ENCODE measurements at places on chromosomes 5 and 9.
A peak's percentile ranks its signal among the peaks of the same experiment; 100 is the strongest.

- DNase-seq = no peak
Measured at GRCh38 chr9:115498303-115498702, 380.3 kb upstream of the TNC start.

GRCh38 chr5:150353032-150353675, 4.3 kb upstream of the TCOF1 start:
- DNase-seq = no peak

DNA sequence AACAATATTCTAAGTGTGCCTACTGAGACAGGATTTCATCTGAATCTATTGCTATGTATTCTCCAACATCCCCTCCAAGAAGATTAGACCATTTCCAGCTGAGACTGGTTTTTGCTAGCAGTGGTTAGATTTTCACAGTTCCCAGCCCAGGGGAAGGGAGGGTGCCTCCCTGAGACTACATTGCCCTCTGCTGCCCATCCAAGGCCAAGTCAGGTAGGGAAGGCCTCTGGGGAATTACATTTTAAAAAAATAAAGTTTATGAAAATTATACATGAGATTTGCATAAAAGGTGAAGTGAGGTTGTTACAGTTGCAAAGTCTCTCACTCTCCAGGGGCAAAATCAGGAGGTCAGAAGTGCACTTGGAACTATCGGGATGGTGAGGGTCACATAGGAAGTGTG, 28.0 kb upstream of the SYK start:
- DNase-seq = peak; percentile 8

DNA sequence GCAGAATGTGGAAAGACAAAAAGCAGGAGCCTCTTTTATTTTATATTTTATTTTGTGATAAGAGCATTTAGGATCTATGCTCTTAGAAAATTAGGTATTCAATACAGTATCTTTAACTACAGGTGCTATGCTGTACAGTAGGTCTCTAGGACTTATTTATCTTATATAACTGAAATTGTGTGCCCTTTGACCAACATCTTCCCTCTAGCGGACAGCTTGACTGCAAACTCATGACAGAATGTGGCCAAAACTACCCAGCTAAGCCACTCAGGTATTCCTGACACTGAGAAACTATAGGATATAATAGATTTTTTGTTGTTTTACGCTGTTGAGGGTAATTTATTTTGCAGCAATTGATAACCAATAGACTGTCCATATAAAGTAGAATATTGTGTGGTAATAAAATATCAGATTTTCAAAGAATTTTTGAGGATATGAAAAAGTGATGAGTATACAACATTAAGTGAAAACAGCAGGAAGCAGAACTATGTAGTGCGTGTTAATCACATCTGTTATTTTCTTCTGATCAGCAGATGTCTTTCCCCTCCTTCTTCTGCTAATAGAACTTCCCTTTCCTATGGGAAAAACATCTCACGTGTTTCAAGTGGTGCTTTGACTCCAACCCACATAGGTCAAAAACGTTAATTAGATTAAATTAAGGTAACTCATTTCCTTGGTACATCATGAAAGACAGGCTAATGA, 69.9 kb upstream of the SELENOP start:
- no peak for DNase-seq

- DNase-seq = no peak
Measured at GRCh38 chr9:128505414-128505765, 871 bp downstream of the GLE1 start.

DNA sequence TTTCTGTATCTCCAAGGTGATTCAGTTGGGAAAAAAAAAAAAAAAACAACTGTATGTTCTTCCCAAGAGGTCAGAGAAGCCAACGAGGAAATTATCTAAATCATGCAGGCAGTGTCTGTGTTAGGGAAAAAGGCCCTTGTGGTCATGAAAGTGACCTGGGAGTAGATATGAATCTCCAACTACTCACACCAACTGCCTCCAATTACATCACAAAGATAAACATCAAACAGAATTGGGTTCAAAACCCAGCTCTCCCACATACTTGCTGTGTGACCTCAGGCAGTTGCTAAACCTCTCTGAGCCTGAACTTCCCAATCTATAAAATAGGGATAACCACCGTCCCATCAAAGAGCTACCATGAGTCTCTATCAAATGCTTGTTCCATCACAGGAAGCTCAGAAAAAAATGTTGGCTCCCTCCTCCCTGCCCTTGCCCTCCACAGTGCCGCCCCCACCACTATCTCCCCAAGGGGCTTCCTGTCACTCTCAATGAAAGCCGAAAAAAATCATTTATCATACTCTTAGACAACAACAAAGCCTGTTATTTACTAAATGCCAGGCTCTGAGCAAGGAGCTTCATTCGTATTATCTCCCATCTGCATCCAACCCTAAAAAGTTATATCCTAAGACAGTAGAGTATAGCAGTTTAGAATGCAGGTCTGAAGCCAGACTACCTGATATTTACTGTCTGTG, 42.9 kb downstream of the CDK5RAP2 start:
- no peak for DNase-seq

- peak; percentile 13 for DNase-seq
Measured at GRCh38 chr5:80308526-80308925, 11.3 kb upstream of the SPZ1 start.

DNA sequence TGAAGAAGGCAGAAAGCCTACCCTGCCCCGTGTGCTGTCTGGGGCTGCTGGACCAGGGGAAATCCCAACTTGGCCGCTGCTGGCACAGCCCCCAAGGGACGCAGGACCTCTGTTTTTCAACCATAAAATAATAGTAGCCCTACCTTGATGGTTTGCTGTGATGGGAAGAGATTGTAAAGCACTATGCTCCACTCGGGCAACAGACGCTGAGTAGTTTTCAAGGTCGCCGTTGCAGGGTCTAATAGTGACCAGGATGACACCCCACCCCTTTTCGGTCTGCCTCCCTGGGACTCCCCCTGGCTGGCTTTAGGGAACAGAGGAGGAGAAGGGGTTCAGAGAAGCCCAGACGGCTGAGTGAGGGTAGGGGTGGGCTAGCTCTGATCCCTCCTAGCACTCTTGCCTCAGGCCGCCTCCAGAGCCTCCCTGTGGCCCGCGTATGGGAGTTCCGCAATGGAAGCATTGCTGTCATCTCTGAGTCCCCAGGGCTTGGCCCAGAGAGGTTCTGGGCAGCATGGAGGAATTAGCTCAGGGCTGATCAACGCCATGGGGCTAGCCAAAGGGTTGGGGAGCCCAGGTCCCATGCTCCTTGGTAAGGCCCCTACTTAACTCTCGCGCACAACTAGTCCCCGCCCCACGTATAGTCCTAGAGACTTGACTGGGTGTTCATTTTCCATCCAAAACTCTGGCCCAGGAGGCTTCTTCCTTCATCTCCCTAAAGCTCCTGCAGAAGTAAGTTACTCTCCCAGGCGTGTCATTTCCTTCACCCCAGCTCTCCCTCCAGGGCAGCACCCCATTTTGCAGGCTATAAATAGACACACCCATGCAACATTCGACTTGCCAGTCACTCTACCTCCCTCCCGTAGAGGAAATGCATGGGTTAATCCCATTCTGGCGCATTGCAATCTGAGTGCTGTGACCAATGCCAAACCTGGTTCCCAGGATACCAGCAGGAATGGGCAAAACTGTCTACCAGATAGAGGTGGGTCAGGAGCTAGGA, 1.1 kb upstream of the IRF1 start:
- no peak for DNase-seq

GRCh38 chr9:116870566-116870965, 183.5 kb downstream of the TRIM32 start:
- peak; percentile 42 for DNase-seq

DNA sequence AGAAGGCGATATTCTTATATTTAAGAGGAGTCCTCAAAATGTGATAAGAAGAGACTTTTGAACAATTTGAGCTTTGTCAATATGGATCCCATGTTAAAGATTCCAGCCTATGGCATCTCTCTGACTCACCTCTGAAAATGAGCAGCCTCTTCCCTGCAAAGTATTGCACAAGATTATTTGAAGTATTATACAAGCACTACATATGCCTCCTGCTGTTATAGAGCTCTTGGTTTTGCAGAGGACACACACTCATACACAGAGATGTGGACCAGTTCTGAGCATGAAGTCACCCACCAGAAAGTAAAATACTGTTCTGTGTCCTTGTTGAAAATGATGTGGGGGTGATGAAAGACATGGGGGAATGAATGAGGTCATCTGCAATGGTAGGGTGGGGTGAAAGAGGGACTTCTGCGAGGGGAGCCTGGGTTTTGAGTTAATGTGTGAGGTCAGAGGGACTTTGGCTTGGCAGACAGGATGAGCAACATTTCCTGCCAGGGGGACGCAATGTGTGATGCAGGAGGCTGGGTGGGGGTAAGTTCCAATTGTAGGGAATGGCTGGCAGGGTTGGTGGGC, 25.8 kb downstream of the FBXL7 start:
- no peak for DNase-seq

DNA sequence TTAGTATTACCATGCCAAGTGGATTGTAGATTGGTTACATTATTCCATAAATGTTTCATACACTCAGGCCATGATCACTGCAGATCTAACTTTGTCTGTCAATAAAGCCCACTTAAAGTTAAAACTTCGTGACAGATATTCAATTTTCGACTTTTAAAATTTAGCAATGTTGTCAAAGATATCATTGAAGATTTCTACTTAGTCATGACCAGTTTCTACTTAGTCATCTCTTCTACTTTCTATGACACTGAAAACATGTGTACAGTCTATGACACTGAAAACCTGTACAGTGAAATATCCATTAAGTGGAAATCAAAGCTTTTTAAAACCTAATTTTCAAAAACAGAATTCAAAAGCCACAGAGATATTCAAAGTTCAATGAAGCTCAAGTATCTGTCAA, 258.2 kb downstream of the MCTP1 start:
- no peak for DNase-seq

DNA sequence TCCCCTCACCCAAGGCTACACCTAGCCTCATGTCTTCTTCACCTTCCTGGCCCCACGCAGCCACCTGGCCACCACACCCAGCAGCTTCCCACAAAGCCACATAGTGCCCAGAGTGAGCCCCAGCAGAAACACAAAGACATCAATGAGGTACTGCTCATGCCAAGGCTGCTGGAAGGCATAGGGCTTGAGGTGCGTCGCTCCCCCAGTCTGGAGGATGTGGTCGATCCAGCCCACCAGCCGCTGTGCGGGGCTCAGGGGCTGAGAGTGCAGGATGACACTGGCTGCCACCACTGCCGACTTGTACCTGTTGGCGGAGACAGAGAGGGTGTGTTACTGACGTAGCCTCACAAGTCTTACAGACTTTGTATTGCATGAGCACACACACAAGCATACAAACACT, 15.8 kb upstream of the CAPSL start:
- no peak for DNase-seq

GRCh38 chr5:180820788-180821321, 18.2 kb upstream of the MGAT1 start:
- no peak for DNase-seq

- no peak for DNase-seq
Measured at GRCh38 chr9:16879416-16879815, 8.9 kb upstream of the BNC2 start.

GRCh38 chr5:42242210-42242609, 181.0 kb upstream of the GHR start:
- DNase-seq = no peak

GRCh38 chr9:102456562-102456961, 538.6 kb upstream of the CYLC2 start:
- DNase-seq = no peak

GRCh38 chr5:163772241-163772640, 266.8 kb downstream of the MAT2B start:
- no peak for DNase-seq

DNA sequence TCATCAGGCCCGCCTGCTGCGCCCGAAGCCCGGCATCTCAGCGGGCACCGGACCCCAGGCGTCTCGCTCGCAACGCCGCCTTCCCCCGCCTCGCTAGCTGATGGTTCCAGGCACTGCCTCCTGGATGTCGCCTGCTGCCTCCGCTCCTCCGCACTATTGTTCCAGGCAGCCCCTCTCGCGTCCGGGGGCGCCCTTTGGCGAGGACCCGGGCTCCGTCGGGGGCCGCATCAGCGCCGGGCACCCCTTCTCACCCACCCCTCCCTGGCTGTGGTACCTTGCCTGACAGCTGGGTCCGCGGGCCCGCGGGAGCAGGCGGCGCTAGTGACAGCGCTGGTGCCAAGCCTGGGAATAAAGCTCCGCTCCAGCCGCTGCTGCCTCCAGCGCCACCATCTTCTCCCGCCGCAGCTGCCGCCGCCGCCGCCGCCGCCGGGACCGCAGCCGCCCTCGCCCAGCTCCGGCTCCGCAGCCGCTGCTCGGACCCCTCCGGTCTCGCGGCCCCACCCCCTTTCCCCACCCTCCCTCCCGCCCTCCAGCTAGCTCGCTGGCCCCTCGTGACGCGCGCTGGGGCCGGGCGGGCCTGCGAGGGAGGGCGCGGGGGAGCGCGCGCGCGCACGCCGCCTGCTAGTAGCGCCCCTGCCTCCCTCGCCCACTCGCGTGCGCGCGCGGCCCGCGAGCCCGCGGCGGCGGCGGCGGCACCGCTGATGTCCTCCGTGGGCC, at the start of gene APBA1:
Gene APBA1 (minus strand): TSS at position 493 of the 717 bp plus-strand sequence.
- peak; percentile 71 for DNase-seq

DNA sequence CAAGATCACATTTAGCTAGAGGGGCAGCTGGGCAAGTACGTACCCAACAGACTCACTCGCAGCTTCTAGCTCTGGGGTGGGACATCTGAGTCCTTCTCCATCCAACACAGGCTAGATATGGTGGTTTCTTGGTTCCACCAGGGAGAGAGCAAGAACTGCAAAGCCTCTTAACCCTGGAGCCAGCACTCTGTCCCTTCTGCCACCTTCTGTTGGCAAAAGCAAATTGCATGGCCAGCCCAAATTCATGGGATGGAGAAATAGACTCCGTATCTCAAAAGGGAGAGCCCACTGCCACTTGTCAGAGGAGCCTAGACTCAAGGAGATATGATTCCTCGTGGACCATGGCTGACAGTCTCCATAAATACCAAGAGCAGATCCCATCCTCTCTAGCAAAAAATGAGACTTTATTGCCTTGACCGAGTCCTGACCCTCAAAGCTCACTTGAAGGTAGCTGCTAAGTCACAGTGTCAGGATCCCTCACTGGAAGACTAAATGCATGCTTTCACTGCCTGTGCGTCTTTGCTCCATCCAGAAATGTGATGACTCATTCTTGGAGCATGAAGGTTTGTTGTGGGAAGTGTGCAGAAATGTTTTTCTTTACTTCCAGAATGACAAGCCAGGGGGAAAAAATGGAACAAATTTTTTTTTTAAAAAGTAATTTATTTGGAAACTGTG, 28.8 kb upstream of the ROR2 start:
- DNase-seq = peak; percentile 14

DNA sequence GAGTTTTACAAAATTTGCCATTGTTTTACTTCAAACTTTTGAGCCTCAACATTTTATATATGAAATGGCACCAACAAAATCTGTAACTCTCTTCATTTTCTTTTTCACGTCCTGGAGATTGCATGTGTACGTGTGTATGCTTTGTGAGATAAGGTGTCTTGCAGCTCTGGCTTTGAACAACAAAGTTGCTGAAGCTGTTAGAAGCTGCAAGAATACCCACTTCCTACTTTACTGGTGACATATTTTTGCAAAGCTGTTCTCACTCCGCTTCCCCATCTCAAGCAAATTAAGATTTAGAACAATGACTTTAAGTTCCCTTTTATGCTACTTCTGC, 41.8 kb downstream of the FYB1 start:
- DNase-seq = no peak

- DNase-seq = no peak
Measured at GRCh38 chr9:132440735-132441134, 30.7 kb downstream of the CFAP77 start.

- DNase-seq = no peak
Measured at GRCh38 chr9:111604054-111604615, 4.7 kb upstream of the PTGR1 start.

- no peak for DNase-seq
Measured at GRCh38 chr5:79873187-79873586, 117.9 kb downstream of the MTX3 start.

GRCh38 chr9:121217609-121218292, 16.1 kb upstream of the RAB14 start:
- DNase-seq = no peak

Measured in NCI-H1417 (cell line).